ENCODE measurements at places on chromosomes 12 and 14.

- no peak for DNase-seq
Observed at GRCh38 chr14:104582662-104583061, 3.1 kb downstream of the C14orf180 start.

DNA sequence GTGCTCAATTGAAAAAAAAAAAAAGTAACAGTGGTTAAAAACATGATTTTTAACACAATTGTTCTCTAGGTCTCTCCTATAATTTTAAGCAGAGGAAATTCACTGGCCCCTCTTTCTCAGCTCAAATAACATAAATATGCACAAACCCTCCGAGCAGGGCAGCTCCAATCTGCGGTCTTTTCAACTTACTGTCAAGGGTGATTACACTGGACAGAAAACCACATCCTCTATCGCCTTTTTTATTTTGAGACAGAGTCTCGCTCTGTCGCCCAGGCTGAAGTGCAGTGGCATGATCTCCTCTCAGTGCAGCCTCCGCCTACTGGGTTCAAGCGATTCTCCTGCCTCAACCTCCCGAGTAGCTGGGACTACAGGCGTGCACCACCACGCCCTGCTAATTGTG is 16.5 kb upstream of the GABARAPL1 start:
- DNase-seq = no peak

DNA sequence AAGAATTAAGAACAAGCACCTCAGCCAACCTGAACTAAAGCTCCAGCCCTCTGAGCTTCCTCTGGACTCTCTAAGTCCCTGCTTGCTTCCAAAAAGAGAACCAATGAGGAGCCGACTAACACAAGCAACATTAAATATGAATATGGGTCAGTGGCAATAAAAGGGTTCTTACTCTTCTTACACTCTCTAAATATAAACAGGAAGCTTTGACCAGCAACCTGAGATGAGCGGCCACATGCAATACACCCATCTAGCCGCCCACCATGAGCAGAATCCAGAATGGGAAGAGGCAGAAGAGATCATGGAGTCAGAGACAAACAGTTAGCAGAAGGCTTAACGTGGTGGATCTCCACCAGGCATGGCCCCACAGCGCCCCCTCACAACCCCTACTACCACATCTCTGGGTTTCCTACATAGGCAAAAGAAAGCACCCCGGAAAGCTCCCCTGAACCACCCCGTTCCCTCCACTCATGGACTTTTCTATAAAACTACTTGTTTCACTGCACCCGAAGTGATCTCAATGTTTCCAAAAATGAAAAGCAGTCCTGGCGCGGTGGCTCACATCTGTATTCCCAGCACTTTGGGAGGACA is 59.4 kb downstream of the TTC7B start:
- no peak for DNase-seq

DNA sequence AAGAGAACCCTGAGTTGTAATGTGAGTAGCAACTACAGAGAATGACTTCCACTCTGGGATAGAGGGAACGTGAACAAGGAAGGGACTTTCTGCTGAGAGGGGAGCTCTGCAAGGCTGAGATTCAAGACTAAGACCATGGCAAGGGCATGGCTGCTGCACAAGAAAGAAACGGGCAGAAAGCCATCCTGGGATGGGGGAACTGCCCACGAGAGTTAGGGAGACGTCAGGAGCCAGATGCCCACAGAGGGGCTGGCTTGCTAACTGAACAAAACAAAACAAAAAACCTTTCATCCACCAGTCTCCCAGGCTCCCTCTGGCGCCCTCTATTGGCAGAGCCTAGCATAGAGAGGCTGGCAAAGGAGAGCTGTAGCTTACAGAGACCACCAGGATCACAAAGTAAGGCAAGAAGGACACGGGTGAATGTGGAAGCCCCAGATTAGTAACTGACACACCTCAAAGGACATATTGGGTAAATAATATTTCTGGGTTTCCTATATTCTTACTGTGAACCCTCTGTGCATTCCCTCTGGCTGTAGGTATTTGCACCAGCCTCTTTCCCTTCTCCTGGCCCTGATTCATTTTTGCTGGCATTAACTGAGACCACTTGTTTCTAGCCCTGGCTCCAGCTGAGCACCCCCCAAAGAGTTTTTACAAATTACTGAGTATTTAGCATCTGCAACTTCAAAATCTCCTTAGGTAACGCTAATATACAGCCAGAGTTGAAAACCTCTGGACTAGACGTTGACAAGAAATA is 338.3 kb downstream of the EMP1 start:
- peak; percentile 45 for DNase-seq
